Ovary (tissue), 10 donors: ENCODE measurements at places on chromosomes 12 and 14. TPM values are rescaled to one million over a fixed set of nuclear protein-coding genes. Genes with fewer than 3 reads are reported as not detected.

DNA sequence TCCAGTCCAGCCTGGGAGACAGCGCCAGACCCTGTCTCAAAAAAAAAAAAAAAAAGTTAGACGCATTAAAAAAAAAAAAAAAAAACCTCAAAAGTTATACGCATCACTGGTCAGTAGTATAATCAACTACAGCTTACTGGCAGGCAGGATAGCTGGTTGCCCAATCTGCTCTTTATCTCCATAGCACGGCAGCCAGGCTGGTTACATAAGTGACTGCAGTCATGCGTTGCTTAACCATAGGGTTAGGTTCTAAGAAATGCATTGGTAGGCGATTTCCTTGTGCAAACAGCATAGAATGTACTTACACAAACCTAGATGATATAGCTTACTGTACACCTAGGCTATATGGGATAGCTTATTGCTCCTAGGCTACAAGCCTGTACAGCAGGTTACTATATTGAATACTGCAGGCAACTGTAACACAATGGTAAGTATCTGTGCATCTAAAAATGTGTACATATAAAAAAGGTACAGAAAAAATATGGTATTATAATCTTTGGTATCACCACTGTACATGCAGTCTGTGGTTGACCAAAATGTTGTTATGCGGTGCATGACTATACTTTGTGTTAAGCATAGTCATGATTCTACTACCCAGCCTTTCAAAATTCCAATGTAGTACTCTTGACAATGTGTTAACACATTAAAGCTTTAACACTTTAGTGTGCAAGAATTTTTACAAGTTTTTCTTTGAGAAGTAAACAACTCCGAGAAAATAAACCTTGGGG is 8.1 kb downstream of the L2HGDH start:
- H3K27me3 ChIP-seq: no peaks in the 10 kb centered on the region
- no peak for DNase-seq
- H3K36me3 ChIP-seq: no peaks in the 10 kb centered on the region
- no peak overlapping the region for H3K4me3 ChIP-seq

The OR6C2 gene
- total RNA-seq: not detected

The FSCB gene
- total RNA-seq: not detected

GRCh38 chr14:24058951-24059475 is 7.2 kb downstream of the CARMIL3 start:
- peak; percentile 25 for DNase-seq
- H3K36me3 ChIP-seq: no peaks in the 10 kb centered on the region
- no peak overlapping the region for H3K27ac ChIP-seq
- H3K4me1 ChIP-seq: no peaks in the 10 kb centered on the region
- no peaks in the 10 kb centered on the region for H3K27me3 ChIP-seq
- H3K4me3 ChIP-seq: no peak overlapping the region

The BAZ2A gene
- 49.4 TPM for total RNA-seq

GRCh38 chr14:32731249-32731648 is 207.4 kb upstream of the NPAS3 start:
- no peaks in the 10 kb centered on the region for H3K27me3 ChIP-seq
- H3K4me1 ChIP-seq: no peaks in the 10 kb centered on the region
- no peaks in the 10 kb centered on the region for H3K36me3 ChIP-seq
- H3K4me3 ChIP-seq: no peak overlapping the region
- H3K27ac ChIP-seq: no peak overlapping the region

GRCh38 chr12:54017027-54017788 is 8.4 kb downstream of the HOXC8 start:
- H3K27me3 ChIP-seq: no peaks in the 10 kb centered on the region
- no peaks in the 10 kb centered on the region for H3K4me1 ChIP-seq
- peak overlapping the region; percentile 56 for H3K4me3 ChIP-seq
- no peaks in the 10 kb centered on the region for H3K36me3 ChIP-seq
- H3K27ac ChIP-seq: peak overlapping the region; percentile 95
- no peak for DNase-seq

DNA sequence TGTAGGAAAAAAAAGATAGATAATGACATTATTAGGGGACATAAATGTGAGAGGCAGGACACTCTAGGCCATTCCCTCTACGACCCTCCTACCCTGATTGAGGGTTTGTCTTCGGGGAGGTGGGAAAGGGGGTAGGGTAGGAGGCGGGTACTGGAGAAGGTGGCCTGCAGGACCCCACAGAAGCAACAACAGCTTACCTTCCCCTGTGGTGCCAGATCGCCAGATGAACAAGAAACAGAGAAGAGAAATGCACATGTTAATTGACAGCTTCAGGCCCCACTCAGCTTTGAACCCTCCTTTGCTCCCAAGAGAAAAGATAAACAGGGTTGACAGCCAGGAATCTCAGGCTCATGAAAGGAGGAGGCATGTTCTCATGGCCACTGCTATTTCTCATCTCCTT is 4.8 kb downstream of the PHB2 start:
- H3K4me1 ChIP-seq: peaks cover 12% of the 10 kb centered on the region
- no peak overlapping the region for H3K4me3 ChIP-seq
- H3K36me3 ChIP-seq: no peaks in the 10 kb centered on the region
- DNase-seq: peak; percentile 18
- peak overlapping the region; percentile 30 for H3K27ac ChIP-seq

The IL26 gene
- not detected for total RNA-seq

DNA sequence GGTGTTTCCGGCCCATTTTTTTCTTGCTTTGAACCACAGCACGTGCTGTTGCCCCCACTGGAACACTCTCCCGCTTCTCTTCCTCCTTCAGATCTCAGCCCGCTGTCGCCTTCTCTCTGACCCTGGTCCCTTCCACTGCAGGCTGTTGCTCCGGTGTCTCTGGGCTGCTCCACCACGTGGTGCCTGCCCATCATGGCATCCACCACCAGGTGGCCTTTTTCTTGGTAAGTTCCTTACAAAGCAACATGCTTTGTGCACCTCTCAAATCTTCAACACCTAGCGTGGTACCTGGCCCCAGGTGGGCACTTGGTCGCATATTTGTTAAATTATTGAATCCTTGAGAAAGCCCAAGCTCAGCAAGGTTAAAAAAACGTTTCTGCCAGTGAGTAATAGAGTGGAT is 19.1 kb downstream of the TUNAR start:
- no peak for DNase-seq
- H3K36me3 ChIP-seq: no peaks in the 10 kb centered on the region
- no peaks in the 10 kb centered on the region for H3K4me1 ChIP-seq
- H3K27me3 ChIP-seq: no peaks in the 10 kb centered on the region
- no peak overlapping the region for H3K27ac ChIP-seq

DNA sequence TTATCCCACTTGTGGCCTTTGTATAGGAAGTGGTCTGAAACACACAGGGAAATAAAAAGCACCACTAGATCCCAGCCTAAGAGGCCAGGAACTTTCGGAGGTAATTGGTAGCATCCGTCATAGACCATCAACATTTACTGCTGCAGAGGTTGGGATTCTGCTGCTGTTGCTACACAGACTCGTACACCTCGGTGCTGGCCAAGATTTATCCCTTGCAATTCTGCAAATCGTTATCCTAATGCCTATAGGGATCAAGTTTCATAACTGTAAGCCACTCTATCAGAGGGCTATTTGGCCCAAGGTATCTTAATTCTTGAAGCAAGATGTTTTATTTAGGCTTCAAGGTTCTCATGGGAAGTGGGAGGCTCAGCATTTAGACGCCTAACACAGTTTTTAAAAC is 913.6 kb downstream of the GALC start:
- no peak overlapping the region for H3K27ac ChIP-seq
- H3K27me3 ChIP-seq: no peaks in the 10 kb centered on the region

The PLBD1 gene
- total RNA-seq: 12.9 TPM

The GUCY2C gene
- total RNA-seq: not detected

- no peak overlapping the region for H3K4me3 ChIP-seq
- H3K36me3 ChIP-seq: no peaks in the 10 kb centered on the region
- H3K27ac ChIP-seq: no peak overlapping the region
- H3K27me3 ChIP-seq: no peaks in the 10 kb centered on the region
Measured at GRCh38 chr12:22981711-22982110, 356.7 kb downstream of the ETNK1 start.

GRCh38 chr14:31173120-31173837 is 34.3 kb downstream of the HECTD1 start:
- H3K4me3 ChIP-seq: no peak overlapping the region
- H3K27ac ChIP-seq: no peak overlapping the region
- H3K4me1 ChIP-seq: no peaks in the 10 kb centered on the region

- H3K4me3 ChIP-seq: no peak overlapping the region
- no peaks in the 10 kb centered on the region for H3K36me3 ChIP-seq
- peaks cover 2% of the 10 kb centered on the region for H3K4me1 ChIP-seq
- H3K27ac ChIP-seq: no peak overlapping the region
Measured at GRCh38 chr14:53391631-53392285, 238.6 kb upstream of the DDHD1 start.

GRCh38 chr12:106291342-106291741 is 11.2 kb upstream of the TCP11L2 start:
- no peaks in the 10 kb centered on the region for H3K4me1 ChIP-seq
- no peak overlapping the region for H3K27ac ChIP-seq
- H3K36me3 ChIP-seq: no peaks in the 10 kb centered on the region
- DNase-seq: no peak

GRCh38 chr12:122206976-122207375 is 3.5 kb downstream of the B3GNT4 start:
- peaks cover 2% of the 10 kb centered on the region for H3K4me1 ChIP-seq
- H3K27ac ChIP-seq: no peak overlapping the region
- H3K27me3 ChIP-seq: peaks cover 10% of the 10 kb centered on the region
- DNase-seq: no peak

The TGM1 gene
- total RNA-seq: 4.2 TPM

GRCh38 chr12:25368557-25368956 is 117.8 kb upstream of the KRAS start:
- no peak overlapping the region for H3K27ac ChIP-seq
- no peaks in the 10 kb centered on the region for H3K4me1 ChIP-seq
- H3K36me3 ChIP-seq: no peaks in the 10 kb centered on the region
- H3K27me3 ChIP-seq: no peaks in the 10 kb centered on the region
- H3K4me3 ChIP-seq: no peak overlapping the region
- no peak for DNase-seq

GRCh38 chr12:56158926-56159461 is 835 bp downstream of the MYL6 start:
- peak; percentile 72 for DNase-seq
- H3K27ac ChIP-seq: peak overlapping the region; percentile 91

GRCh38 chr12:129561304-129561703 is 342.5 kb downstream of the TMEM132D start:
- H3K4me1 ChIP-seq: no peaks in the 10 kb centered on the region
- H3K36me3 ChIP-seq: no peaks in the 10 kb centered on the region
- DNase-seq: no peak
- no peak overlapping the region for H3K4me3 ChIP-seq

DNA sequence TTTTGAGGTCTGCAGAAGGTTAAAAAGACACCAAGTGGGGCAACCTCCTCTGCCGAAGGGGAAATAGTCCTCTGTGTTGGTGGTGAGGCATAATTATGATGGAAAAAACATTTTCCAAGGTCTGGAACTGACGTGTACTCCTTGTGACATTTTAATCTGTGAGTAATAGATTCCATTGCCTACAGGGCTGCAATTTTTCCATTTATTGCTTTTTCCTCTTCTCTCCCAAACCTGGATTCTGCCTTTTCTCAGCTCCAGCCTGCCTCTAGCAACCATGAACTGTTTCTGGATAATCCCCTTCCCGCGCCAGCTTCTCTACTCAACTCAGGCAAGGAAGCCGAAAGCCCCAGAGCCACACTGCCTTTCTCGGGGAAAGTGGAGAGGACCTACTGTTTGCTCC is 230.1 kb upstream of the PLXNC1 start:
- no peak for DNase-seq
- H3K36me3 ChIP-seq: no peaks in the 10 kb centered on the region
- H3K27me3 ChIP-seq: no peaks in the 10 kb centered on the region
- no peaks in the 10 kb centered on the region for H3K4me1 ChIP-seq
- no peak overlapping the region for H3K27ac ChIP-seq

- no peak for DNase-seq
- H3K4me3 ChIP-seq: no peak overlapping the region
- no peaks in the 10 kb centered on the region for H3K27me3 ChIP-seq
- no peaks in the 10 kb centered on the region for H3K36me3 ChIP-seq
Measured at GRCh38 chr14:53004976-53005375, 54.1 kb upstream of the FERMT2 start.

DNA sequence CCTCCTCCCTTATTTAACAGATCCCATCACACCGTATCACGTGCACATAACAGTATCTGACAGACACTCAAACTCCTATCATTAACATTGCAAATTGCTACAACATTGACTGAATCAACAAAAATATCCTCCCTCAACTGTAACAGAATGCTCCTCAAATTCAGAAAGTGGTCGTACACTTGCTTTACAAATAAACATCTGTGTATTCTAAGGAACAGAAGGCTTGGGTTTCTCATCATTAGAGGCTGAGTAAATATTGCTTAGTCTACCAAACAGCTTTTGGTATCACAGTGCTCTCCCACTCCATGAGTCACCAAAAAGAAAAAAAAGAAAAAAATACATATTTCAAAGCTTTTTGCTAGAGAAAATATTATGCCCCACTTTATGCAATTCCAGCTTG is 23.9 kb downstream of the FERMT2 start:
- no peaks in the 10 kb centered on the region for H3K27me3 ChIP-seq
- H3K36me3 ChIP-seq: no peaks in the 10 kb centered on the region
- peaks cover 23% of the 10 kb centered on the region for H3K4me1 ChIP-seq
- H3K4me3 ChIP-seq: no peak overlapping the region
- DNase-seq: no peak

The C12orf43 gene
- total RNA-seq: 22.9 TPM

The PTPRR gene
- 0.15 TPM for total RNA-seq

DNA sequence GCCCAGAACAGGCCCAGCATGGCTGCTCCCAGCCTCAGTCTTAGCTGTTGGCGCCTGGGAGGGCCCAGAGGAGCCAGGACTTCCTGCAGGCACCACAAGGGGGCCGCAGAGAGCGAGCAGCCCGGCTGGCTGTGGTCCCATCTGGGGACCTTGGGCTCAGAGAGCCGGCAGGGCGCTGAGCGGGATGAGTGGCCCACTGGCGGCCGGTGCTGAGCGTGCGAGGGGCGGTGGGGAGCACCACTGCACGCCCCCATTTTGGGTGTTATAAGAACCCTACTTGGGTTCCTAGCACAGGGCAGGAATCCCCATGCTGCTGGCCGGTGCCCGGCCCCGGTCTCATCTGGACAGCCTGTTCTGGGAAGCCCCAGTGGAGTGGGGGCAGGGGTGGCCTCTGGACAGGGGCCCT is 25.9 kb upstream of the CRIP2 start:
- no peak overlapping the region for H3K4me3 ChIP-seq
- H3K4me1 ChIP-seq: no peaks in the 10 kb centered on the region
- no peaks in the 10 kb centered on the region for H3K36me3 ChIP-seq
- H3K27me3 ChIP-seq: no peaks in the 10 kb centered on the region
- peak; percentile 72 for DNase-seq
- H3K27ac ChIP-seq: no peak overlapping the region

- H3K4me3 ChIP-seq: no peak overlapping the region
- H3K4me1 ChIP-seq: peaks cover 3% of the 10 kb centered on the region
- H3K27me3 ChIP-seq: no peaks in the 10 kb centered on the region
- no peak for DNase-seq
- no peaks in the 10 kb centered on the region for H3K36me3 ChIP-seq
Measured at GRCh38 chr14:58801086-58801485, 163.3 kb downstream of the DACT1 start.

- no peaks in the 10 kb centered on the region for H3K27me3 ChIP-seq
- no peak overlapping the region for H3K4me3 ChIP-seq
- H3K4me1 ChIP-seq: peaks cover 22% of the 10 kb centered on the region
- DNase-seq: no peak
- H3K36me3 ChIP-seq: no peaks in the 10 kb centered on the region
- H3K27ac ChIP-seq: no peak overlapping the region
Measured at GRCh38 chr14:89190765-89191513, 226.1 kb downstream of the FOXN3 start.

- peak; percentile 28 for DNase-seq
- no peaks in the 10 kb centered on the region for H3K27me3 ChIP-seq
- no peak overlapping the region for H3K27ac ChIP-seq
- H3K4me1 ChIP-seq: no peaks in the 10 kb centered on the region
- no peaks in the 10 kb centered on the region for H3K36me3 ChIP-seq
Measured at GRCh38 chr12:66144791-66145754, 14.5 kb upstream of the LLPH start.

The RILPL2 gene
- 5.9 TPM for total RNA-seq

The GYS2 gene
- not detected for total RNA-seq
